ENCODE measurements at places on chromosomes 12 and 14.

DNA sequence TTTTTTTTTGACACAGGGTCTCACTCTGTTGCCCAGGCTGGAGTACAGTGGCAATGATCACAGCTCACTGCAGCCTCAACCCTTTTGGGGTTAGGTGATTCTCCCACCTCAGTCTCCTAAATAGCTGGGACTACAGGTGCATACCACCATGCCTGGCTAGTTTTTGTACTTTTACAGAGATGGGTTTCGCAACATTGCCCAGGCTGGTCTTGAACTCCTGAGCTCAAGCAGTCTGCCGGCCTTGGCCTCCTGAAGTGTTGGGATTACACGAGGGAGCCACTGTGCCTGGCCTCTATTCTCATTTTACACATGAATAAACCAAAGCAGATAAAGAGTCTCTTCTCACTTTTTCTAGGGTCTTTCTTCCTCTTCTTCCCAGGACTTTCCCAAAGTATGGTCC is 3.2 kb downstream of the TOMM20L start:
- no peak for DNase-seq

DNA sequence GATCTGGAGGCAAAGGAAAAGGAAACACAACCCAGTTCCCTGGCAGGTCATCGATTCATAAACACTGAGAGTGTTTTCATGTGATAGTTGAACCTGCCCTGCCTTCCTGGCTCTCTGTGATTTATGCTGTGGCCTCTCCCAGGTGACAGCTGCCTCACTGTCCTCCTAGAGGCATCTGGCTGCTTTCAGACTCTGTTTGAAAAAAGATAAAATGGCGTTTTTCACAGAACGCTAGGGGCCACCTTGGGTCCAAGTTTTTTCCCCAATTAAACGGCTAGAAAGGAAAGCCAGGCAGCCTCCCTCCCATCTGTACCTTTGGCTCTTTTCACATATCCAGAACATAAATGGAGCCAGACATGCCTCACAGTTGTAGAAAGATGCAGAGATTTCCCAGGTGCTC is 252.6 kb upstream of the CCDC196 start:
- DNase-seq: no peak

DNA sequence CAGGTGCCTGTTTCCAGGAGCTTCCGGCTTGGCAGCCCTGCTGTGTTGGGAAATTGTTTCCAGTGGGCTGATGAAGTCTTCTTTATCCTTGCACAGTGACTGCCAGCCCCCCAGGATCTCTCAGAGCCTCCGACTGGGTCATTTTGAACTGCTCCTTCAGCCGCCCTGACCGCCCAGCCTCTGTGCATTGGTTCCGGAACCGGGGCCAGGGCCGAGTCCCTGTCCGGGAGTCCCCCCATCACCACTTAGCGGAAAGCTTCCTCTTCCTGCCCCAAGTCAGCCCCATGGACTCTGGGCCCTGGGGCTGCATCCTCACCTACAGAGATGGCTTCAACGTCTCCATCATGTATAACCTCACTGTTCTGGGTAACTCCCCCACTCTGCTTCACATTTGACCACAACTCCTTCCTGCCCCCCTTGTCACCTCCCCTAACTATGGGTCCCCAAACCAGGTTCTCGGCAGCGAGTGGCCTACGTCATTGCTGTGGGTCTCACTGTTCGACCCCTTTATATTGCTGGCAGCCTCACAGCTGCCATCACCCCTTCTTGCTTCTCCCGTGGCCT is 2.3 kb downstream of the LAG3 start:
- DNase-seq: no peak

DNA sequence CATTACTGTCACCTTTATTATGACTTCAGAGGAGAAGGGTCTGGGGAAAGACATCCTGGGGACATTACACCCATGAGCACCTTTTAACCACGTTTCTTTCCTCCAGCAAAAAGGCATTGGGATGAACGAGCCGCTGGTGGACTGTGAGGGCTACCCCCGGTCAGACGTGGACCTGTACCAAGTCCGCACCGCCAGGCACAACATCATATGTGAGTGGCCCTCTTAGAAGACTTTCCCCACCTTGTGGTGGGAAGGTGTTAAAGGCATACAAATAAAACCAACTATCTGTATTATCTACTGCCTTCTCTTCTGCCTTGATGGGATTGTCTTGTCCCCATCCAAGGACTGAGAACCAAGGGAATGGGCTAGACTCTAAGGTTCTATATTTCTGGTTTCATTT is 6.0 kb downstream of the PSMD9 start:
- DNase-seq: peak; percentile 65

GRCh38 chr12:46675736-46676135 is 150.1 kb downstream of the SLC38A4 start:
- DNase-seq: peak; percentile 80

DNA sequence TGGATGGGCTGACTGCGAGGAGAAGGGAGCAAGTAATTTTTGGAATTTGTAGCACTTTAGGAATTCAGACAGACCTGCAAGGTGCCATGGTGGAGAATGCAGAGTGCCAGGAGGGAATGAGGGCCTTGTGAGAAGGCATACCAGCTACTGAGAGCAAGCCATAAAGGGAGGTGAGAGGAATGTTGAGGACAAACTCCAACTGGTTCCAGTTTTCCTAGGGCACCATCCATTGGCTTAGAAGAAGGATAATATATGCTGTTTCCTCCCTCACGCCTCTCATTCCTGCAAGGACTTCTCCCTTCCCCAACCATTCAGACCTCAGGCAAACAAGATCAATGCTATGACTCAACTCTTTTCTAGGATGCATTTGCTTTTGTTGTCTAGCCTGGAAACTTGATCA is 11.2 kb upstream of the DAAM1 start:
- no peak for DNase-seq

GRCh38 chr12:5622280-5622679 is 190.4 kb downstream of the NTF3 start:
- no peak for DNase-seq

DNA sequence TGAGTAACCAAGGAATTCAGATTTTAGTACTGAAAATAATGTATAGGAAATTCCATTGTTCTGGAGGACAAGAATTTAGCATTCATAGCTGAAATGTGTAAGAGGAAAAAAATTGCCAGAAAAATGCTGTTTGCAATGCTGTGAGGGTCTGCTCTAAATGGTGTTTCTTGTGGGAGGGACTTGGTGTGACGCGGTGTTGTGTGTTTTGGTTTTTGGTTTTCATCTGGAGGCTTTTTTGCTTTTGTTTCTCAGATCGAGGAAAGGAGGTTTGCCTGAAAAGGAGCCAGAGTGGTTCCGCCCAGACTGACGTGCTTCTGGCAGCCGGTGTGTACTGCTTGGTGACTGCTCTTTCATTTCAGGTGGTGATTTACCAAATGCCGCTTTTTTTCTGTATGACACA is 211.8 kb upstream of the HMGA2 start:
- no peak for DNase-seq

DNA sequence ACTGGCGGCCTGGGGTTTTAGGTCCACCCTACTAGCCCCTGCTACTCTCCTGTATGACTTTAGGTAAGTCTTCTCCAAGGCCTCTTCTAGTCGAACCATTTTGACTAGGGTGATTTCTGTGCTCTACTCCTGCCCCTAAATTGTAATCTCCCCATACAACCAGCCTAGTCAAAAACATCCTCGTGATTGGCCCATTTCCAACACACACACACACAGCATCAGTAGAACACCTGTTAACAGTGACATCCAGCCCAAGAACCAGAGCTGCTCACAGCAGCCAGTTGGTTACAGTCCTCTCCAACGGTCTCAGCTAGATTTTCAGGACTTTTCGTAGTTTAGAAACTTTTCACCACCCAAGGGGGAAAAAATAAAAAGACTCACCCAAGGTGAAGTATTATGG is 30.9 kb downstream of the NT5DC3 start:
- DNase-seq: no peak
